ENCODE measurements at places on chromosomes 1 and 21.

DNA sequence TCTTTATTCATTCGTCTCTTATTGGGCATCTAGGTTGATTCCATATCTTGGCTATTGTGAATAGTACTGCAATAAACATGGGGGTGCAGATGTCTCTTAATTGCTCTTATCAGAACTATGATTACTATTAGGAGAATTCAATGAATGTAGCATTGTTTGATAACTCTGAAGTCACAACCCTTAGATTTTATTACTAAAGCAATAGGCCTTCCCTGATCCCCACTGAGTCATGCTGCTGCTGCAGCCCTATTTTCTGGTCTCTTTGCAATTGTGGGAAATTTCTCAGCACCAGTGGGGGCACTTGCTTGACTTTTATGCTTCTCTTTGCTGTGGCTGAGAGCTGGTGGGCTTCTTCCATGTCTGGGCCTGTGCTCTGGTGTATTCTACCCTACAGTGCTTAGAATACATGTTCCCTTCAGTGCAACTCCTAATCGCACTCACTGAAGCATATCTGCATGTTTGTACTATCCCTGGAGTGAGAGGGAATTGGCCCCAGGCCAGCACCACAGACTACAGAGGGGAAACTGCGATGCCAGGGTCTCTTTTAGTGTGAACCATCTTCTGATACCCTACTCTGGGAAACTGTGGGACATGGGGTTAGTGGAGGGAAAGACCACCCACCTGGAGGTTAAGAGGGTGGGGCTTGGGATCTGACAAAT, 52.2 kb upstream of the ROR1 start:
- DNase-seq, result no peak

DNA sequence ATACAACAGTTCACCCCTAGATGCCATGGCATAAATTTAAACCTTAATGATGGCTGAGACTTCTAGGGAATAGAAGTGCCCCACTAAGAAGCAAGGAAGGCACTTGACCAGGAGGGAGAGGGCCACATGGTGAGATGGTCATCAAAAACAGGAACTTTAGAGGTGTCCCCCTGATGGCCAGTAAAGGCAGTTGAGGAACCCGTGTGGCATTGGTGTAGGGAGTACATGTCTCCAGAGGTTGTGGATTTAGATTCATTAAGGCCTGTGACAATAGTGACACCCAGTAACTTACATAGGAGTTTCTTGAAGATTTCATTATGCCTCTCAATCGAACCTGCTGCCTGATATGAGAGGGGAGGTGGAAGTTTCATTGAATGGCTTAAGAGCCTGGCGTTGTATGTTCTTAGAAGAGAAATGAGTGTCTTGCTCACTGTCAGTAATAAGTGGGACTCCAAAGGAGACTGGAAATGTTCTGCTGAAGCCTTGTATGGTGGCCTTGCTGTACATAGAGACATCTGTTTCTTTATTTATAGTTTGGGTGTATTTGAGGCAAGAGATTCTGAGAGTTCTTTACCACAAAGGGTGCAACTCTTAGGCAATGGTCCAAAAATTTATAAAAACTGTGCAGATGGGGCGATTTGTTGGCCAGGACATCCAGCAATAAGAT, 27.9 kb downstream of the EDARADD start:
- no peak for DNase-seq

DNA sequence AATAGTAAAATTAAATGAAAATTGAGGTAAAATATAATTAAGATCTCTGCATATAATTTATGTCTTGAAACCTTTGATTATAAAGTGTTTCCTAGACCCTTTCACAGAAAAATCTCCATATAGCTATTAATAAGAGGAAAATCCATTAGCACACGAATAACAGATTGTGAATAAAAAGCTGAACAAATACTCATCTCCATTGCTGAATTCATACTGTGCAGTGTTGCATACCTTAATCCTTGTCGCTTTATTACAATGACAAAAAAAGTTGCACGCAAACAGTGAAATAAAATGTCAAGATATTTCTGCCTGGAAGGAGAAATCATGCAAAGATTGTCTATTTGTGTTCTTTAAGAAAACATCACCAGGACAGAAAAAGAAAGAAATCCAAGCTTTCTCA, 499.1 kb upstream of the TMPRSS15 start:
- DNase-seq, result no peak

DNA sequence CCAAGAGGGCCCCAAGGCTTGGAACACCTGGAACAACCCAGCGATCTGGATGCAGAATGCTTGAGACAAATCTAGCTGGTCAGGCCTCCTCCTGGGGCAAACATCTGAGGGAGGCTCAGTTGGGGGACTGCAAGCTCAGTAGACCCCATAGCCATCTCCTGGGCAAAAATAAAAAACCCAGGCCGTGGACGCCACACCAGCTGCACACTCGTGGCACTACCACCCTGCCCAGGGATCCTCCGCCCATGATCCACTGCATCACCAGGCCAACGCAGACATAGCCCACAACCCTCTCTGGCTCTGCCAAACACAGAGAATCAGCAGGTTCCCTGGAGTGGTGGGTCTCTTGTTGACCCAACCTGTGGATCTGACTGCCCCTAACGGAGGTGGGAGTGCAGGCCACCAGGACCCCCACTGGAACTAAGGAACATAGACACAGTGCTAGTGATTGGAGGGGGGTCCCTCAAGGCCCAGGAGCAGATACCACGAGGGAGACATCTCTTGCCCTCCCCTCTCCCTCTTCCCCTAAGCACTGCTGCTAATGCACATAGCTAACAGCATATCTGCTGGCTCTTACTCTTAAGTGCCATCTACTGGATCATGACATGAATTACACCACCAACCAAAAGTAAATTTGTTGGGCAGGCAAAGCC, 147.2 kb downstream of the CHD1L start:
- DNase-seq, result no peak

GRCh38 chr1:48291421-48291820, 68.9 kb downstream of the SLC5A9 start:
- DNase-seq, result no peak

DNA sequence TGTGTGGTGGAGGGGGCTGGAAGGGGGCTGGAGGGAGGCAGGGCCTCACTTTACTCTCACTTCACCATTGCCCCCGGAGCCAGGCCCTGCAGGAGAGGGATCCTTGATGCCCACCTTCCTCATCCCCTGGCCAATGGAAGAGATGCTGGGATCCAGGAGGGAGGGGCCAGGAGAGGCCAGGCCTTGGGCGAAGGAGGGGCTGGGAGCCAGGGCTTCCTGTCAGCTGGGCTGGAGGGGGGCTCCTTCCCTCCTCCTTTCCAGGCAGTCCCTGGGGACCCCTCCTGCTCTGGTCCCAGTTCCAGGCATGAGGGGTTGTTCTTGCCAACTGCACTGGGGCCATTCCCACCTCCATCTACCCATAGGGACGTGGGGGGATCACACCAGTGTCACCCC, 5.7 kb downstream of the AHDC1 start:
- no peak for DNase-seq

GRCh38 chr1:77976433-77977076, 2.3 kb downstream of the FUBP1 start:
- no peak for DNase-seq

DNA sequence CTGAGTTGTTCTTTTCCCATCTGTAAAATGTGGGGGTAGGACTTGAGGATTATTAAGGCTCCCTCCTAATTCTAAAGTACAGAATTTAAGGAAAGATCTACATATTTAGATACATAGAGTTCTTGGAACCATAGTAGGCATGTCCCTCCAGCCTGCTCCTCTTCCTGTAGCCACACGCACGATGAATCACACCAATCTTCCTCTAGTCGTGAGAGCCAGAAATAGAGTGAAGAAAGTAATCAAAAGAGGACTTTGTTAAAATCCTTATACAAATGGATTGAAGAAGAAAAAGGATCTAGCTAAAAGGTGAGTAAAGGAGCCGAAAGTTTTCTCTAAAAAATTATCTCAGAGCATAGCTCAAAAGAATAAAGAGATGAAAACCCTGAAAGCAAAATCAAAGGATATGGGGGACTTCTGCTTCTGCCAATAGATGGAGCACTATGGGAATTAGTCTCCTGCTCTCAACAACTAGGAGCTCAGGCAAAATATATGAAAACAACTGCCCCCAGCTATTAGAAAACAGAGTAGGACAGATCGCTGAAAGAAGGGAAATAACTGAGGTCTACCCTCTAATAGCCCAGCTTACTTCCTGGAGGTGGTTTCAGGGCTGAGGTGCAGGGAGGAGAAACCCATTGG, 8.5 kb downstream of the C1orf141 start:
- no peak for DNase-seq

- no peak for DNase-seq
These were observed 22.0 kb downstream of the ZNF697 start for GRCh38 chr1:119626011-119626545.

GRCh38 chr1:202018468-202019234, 8.3 kb downstream of the ELF3 start:
- DNase-seq, result no peak

GRCh38 chr1:9079988-9080704, 10.7 kb upstream of the SLC2A5 start:
- no peak for DNase-seq

DNA sequence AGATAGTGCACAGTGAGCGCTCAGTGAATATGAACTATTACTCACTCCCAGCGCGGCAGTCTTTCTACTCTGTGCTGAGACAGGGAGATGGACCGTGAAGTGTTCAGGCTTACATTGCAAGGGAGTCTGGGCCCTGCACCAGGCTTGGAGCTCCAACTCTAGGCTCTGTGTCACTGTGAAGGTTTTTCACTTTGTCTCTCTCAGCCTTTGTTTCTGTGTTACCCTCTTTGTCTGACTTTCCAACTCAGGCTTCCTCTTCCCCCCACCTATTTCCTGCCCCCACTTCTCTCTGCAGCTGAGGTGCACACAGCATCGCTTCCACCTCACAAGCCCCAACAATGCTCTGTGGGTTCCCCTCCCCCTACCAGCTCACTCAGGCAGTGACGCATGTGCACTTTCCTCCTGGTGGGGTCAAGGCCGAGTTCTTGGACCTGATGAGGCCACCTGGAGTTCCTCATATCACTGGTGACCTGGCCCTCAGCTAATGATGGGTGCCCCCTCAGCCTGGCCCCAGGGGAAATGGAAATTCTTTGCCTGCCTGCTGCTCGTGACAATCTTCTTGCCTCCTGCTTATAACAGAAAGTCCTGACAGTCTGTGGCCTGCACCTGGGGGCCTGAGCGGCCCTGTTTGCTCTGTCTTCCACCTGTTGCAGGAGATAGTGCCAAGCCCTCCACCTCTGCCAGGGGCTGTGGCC, 1.1 kb upstream of the LCK start:
- DNase-seq, result peak; percentile 79

- no peak for DNase-seq
These were observed 4.3 kb downstream of the OR2C3 start for GRCh38 chr1:247531937-247532336.

GRCh38 chr1:10722803-10723202, 73.6 kb downstream of the CASZ1 start:
- DNase-seq, result no peak

DNA sequence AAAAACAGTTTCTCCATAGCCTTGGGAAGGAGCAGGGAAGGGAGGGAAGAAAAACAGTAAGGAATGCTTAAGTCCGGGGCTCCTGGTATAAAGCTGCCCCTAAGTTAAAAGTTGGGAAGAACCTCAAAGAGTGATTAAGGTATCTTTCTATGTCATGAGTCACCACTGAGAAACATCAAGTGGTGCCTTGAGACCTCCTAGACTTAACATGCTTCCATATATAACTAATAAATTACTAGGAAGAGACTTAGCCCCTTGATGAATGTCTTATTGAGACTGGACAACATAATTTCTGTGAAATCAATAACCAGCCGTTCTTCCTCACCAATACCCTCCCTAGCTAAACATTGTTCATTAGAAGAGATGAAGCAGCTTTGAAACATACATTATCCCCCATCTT, 121.8 kb upstream of the SLC44A3 start:
- no peak for DNase-seq

- no peak for DNase-seq
These were observed 3.6 kb upstream of the NFIA start for GRCh38 chr1:61078618-61079295.

DNA sequence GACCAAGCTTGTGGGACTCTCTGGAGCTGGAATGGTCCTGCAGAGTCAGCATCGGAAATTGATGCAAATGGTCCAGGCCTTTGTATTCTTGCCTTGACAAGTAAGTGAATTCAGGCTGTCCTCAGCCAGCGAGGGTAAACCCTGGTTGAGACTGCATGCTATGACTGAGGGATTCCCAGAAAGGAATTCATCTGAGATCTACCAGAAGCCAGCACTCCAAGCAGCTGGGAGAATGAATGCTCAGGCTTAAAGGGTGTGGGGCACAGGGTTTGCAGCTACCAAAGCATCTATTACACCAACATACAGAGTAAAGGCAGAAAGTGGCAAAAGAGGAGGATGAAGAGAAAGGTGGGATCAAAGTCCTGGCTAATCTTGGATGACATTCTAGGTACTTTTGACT, 257.0 kb upstream of the LYPLAL1 start:
- DNase-seq, result no peak

GRCh38 chr1:41329662-41330587, 31.3 kb upstream of the FOXO6 start:
- DNase-seq, result no peak

- peak; percentile 77 for DNase-seq
These were observed 6.3 kb downstream of the HAPLN2 start for GRCh38 chr1:156625436-156626078.

- no peak for DNase-seq
These were observed 122.3 kb downstream of the PGBD5 start for GRCh38 chr1:230303822-230304221.

GRCh38 chr1:2861988-2862813, 60.7 kb upstream of the TTC34 start:
- DNase-seq, result no peak

DNA sequence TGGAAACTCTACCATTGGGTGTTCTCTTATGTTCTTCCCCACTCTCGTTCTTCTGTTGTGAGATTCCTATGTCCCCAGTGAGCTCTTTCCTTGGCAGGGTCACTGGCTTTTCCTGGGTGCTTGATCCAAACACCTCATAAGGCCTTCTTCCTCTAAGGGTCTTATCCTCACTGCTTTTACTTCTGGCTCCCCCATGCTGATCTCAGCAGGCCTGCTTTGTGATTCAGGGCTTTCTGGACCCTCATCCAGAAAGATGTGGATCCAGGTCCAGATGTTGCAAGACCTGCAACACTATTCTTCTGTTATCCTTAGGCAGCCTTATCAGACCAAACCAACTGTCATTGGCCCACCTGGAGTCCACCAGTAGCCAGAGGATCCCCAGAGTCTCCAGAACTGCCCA, 11.2 kb upstream of the MYOG start:
- no peak for DNase-seq

GRCh38 chr1:58622571-58622970, 45.5 kb upstream of the TACSTD2 start:
- DNase-seq, result no peak

GRCh38 chr1:158149577-158150269, 31.0 kb upstream of the CD1D start:
- peak; percentile 64 for DNase-seq

GRCh38 chr1:61282387-61282786, 200.0 kb downstream of the NFIA start:
- DNase-seq, result no peak

Measured in activated CD8-positive, alpha-beta memory T cell treated with anti-CD3 and anti-CD28 coated beads, Interleukin-2, amount 50 U/mL, for 4 hours (primary cell).